ENCODE measurements at places on chromosomes 11 and 22.

DNA sequence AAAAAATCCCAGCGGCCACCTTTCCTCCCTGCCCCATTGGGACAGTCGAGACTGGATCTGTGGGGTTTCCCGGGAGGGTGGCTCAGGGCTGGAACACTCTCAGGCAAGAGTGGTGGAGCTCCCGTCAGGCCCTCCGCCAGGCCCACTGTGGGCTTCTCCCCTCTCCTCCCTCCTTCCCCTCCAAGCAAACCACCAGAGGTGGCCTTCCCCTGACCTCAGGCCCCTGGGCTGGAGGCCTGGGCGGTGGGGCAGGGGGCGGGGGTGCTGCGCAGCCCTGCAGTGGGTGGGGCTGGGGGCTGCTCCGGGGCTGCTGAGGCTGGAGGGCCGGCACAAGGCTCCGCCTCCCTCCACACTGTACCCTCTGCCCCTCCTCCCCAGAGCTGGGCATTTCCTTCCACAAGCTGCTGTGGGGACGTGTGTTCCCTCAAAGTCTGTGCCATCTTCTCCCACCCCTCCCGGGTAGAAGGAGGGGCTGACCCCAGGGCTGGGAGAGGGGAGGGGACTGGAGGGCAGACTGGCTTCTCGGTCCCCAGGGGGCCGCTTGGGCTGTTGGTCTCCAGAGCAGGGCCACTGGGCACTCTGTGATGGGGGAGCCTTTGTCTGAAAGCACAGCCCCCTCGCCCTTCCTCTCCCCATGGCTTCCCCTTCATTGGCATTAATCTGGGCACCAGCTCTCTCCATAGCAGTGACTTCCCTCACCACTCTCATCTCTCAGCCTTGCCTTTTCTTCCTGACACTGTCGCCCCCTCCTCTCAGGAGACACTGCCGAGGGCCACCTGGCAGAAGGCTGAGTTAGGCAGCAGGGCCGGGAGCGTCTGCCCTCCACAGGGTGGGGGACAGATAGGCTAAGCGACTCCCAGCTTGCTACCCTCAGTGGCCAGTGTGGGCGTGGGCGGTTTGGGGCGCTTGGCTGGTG lies 7.1 kb downstream of the RCOR2 start:
- peak; percentile 47 for DNase-seq

GRCh38 chr11:36101466-36101865 lies 157.6 kb downstream of the LDLRAD3 start:
- DNase-seq = no peak

DNA sequence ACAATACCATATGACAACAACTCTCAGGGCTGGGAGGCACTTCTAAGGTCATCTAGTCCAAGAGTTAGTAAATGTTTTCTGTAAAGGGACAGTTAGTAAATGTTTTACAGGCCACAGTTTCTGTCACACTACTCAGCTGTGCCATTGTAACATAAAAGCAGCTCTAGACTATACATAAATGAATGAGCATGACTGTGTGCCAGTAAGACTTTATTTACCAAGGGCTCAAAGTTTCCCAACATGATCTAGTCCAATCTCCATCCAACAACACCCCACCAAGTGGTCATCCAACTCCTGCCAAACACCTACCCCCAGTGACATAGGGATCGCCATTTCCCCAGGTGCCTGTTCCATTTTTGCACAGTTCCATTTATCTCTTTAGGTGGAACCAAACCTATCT lies 12.1 kb downstream of the SERGEF start:
- DNase-seq = no peak

- peak; percentile 19 for DNase-seq
Measured at GRCh38 chr11:35619855-35620640, 1.8 kb downstream of the FJX1 start.

- peak; percentile 22 for DNase-seq
Measured at GRCh38 chr11:15073361-15074205, at the start of gene CALCB. TSS of gene CALCB (plus strand) at chr11:15073593. CDS start at chr11:15074719, 1,126 bp downstream.

DNA sequence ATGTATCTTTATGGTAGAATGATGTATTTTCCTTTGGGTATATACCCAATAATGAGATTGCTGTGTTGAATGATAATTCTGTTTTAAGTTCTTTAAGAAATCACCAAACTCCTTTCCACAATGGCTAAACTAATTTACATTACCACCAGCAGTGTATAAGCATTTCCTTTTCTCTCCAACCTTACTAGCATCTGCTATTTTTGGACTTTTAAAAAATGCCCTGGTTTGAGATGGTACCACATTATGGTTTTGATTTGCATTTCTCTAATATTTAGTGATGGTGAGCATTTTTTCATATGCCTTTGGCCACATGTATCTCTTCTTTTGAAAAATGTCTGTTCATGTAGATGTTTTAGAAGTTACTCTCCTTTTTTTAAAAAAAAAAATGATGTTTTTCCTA lies 142.0 kb downstream of the METTL15 start:
- no peak for DNase-seq

DNA sequence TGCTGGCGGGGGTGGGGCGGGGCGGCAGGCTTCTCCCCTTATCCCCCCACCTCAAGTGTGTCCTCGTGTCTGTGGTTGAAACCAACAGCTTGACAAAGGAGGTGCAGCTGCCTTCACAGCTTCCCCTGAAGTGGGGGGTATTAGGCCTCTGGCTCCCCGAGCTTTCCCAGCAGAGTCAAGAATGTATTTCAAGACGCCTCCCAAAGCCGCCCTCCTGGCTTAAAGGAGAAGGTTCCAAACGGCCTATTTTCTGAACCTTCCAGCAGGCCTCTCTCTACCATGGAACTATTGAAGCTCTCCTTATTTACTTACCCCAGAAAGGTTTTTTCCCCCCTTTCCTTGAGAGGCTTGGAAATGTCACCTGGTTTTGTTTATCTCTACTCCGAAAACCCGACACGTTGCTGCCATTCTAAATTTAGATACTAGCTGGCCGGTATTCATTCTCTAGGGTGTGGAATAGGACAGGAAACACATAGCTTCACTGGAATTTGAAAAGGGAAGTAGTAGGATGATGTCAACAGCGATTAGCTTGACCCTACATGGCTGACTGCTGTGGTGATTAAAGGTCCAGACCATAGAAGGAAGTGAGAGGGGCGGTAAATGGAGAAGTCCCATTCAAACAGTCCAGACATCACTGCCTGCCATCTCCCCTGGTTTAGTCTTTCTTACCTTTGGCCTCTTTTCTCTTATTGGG lies 671 bp upstream of the PICALM start:
- DNase-seq = peak; percentile 60

DNA sequence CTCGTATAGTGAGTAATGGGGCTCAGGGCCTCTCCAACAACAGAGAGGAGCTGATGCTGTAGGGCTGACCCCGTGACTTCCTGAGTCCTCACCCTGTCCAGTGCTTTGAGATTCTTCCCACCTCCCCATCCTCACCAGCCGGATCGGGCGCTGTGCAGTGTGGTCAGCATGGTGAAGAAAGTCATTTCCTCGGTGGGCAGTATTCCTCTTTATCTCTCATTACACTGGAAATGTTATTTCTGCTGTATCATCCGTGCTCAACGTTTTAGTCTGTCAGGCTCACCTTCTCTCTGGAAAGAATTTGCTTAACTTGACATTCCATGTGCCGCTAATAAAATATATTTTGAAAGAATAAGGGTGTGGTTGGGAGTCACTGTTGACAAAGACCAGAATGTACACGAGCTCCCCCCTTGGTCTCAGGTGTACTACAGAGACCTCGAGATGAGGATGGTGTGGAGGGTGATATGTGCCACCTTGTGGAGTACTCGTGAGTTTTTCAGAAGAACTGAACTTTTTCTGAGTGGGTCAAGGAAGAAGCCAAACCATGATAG lies 25.7 kb upstream of the SCGB1A1 start:
- DNase-seq = no peak

GRCh38 chr11:40281052-40281580 lies 1178.3 kb downstream of the LRRC4C start:
- peak; percentile 75 for DNase-seq

DNA sequence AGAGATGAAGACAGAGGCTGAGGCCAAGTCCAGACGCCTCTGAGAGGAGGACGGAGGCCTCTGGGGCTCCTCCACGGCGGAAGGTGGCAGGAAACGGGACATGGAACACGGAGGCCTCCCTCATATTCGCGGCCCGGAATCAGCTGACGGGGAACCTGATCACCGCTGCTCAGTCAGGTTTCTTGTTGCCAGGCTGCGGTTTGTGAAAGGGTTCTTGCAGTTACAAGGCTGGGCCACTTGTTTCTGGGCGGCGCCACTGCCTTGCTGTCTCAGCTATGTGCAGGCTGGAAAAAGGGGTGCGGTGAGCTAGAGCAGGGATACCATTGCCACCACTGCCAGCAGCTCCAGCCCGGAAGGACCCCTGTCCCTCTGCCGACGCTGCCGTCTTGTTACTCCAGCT lies 10.0 kb upstream of the MMP1 start:
- no peak for DNase-seq

DNA sequence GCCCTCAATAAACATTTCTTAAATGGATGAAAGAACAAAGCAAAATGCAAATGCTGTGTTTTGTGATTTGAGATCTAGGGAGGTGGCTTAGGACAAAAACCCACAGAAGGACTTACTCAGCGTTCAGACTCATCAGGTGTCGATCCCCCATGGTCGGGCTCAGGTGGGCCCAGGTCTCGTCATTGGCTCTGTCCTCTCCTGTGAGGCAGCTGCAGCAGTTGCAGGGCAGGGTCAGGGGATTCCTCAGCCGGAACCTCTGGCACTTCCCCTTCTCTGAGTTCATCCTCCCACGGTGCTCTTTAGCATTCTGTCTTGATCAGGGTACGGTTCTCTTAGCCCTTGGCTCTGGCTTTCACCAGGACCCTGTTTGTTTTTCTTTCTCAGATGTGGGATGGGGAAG lies 14.0 kb upstream of the ACR start:
- DNase-seq = no peak

GRCh38 chr22:50531546-50531961 lies 1.7 kb upstream of the TYMP start:
- peak; percentile 24 for DNase-seq

DNA sequence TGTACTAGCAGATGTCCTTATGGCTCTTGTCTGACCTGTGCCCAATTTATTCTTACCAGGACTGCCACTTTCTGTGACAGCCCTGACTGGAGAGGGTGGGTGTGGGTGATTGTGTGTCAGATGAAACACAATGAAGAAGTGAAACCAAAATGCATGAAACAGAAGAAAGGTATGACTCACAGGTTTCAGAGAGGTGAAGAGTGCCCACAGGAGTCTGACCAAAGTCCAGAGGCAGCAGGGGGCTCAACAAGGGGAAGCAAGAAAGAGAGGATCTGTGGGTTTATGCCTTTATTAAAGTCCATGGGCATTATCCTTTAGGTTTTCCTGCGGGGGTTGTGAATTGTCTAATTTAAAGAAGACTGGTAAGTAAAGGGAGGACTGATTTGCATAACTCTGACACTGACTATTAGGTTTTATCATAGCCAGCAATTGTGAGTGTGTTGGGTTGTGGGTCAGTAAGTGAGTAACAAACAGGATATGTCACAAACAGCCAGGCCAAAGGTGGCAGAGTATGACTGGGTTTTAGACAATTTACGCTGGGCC lies 3.9 kb upstream of the OR4C6 start:
- DNase-seq = no peak

DNA sequence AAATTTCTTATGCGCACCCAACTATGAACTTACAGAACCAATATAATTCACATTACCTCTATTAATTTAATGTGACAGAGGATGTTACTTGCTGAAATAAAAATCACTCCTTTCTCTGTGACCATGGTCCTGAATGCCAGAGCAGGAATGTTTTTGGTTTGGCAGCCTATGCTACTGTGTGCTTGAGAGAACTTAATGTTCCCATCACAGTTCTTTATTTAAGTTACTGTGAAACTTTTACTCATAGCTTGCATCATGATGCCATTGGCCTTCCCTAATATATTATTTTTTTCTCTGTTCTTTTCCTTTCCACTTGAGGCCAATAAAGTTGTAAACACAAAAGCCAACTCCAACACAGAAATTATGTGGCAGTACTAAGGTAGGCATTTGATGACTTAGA lies 142.2 kb downstream of the FAM76B start:
- no peak for DNase-seq

DNA sequence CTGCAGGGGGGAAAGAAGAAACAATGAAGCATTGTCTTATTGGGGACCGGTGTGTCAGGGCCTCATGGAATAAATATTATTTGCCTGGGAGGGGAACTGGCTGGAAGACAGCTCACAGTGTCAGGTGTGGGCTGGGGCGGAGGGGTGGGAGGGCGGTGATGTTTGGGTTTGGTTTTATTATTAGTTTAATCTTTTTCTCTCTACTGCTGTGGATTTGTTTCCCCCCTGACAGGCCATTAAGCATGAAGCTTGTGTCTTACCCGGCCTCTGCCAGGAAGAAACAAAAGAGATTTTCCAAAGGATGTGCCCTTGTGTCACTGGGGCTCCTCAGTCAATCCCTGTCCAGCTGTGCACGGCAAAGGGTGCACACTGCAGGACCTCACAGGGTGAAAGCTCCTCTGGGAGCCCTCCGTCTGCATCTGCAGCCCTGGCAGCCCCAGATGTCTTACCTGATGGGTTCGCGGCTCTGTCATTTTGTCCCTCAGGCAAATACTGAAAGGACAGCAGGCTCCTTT lies 203.1 kb upstream of the TMEM45B start:
- no peak for DNase-seq

GRCh38 chr22:38088629-38089473 lies 4.9 kb upstream of the SLC16A8 start:
- no peak for DNase-seq

- DNase-seq = no peak
Measured at GRCh38 chr22:32407312-32407711, 4.7 kb downstream of the RTCB start.

DNA sequence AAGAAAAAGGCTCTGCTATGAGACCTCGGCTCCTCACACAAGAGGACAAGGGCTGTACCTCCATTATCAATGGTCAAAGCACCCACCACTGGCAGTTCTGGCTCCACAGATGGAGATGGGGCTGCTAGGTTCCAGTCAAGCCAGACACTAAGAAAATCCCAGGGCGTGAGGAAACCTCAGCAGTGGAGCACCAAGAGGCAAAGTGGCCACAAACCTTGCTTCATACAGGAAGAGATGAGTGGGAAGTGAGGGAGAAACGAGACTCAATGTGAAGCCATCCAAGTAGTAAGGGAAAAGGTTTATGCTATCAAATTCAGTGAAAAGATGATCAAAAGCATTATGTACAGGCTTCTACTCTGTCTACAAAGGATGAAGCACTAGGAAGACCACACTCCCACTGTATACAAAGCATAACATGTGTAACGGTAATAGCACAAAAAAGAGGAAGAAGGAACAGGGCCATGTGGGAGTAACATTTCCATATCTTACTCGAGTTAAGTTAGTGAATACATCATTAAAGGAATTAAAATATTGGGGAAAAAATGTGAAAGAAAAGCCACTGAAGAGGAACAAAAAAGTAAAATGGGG lies 27.0 kb downstream of the POLDIP3 start:
- no peak for DNase-seq

Measured in NCI-H2227 treated with DMSO at 0.1 percent for 48 hours (cell line).